ENCODE measurements at places on chromosomes 6 and 20.

- DNase-seq, result no peak
Observed at GRCh38 chr6:131727868-131728267, 17.1 kb upstream of the CTAGE9 start.

DNA sequence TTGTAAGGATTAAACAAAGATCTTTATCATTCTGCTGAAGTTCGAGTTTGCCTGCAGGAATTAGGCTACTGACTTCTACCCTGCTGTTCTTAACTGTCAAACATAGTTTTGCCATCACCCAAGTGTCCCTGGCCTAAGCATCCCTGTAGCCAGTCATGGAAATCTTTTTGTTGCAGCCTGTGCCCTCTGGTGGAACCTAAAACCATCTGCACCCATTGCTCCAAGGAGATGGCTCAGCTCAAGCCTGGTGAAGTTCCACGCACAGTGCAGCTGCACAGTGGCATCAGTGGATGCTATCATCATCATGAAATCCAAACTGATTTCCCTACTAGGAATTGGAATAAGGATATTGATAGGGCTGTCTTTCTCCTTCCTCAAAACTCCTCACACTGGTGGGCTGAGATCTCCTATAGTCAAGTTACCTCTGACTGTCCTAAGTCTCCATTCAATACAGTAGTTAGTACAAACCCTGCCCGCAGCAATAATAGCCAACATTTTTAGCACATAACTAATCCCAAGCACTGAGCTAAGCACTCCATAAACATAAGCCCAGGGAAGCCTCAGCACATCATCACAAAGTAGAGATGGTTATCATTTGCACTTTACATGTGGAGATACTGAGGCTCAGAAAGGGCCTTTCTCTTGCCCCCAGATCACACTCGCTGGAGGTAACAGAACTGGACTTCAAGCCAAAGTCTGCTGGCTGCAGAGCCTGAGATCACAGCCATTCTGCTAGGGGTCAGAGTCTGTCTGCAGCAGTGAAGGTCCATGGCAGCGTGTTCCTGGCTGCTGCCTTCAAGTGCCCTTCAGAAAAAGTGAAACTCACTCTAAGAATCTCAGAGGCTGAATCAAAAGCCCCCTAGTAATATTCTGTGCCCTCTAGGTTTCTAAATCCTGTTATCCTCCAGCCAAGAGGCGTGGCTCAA lies 77.2 kb upstream of the MC3R start:
- no peak for DNase-seq

- DNase-seq, result peak; percentile 71
Observed at GRCh38 chr20:35303735-35304491, 11.7 kb upstream of the FAM83C start.

GRCh38 chr6:11217360-11218101 lies 14.9 kb downstream of the NEDD9 start:
- DNase-seq, result no peak

DNA sequence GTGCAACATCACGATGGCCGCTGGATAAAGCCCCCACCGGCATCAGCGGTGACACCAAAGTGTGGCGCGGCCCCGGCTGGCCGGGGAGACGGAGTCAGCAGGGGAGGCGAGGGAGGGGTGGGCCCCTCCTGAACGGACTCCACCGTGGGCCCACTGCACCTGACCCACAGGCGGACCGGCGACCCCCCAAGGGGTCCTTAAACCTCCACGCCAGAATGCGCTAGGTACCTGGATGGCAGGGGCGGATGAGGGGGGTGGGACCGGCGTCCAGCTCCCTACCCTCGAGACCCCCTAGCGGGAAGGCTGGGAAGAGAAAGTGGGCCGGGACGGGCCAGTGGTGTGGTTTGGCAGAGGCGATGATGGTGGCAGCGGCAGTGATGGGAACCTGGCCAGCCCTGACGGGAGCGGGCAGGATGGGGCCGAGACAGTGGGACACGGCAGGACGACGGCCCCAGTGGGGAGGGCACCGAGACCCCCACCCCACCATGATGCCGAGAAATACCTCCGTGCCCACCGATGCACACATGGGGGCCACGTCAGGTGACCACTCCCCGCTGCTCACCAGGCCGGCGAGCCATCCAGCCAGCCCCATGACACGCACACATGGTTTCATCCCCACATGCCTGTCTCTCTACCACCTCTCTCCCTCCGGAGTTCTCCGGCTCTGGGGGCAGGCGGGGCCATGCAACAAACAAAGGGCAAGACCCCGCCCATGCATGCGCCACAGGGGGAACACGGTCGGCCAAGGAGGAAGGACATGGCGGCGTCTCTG lies 771.9 kb upstream of the DEFB115 start:
- DNase-seq, result no peak

All from AG08396 (cell line).